GM13976 (cell line): ENCODE measurements at places on chromosomes 2 and 18.

DNA sequence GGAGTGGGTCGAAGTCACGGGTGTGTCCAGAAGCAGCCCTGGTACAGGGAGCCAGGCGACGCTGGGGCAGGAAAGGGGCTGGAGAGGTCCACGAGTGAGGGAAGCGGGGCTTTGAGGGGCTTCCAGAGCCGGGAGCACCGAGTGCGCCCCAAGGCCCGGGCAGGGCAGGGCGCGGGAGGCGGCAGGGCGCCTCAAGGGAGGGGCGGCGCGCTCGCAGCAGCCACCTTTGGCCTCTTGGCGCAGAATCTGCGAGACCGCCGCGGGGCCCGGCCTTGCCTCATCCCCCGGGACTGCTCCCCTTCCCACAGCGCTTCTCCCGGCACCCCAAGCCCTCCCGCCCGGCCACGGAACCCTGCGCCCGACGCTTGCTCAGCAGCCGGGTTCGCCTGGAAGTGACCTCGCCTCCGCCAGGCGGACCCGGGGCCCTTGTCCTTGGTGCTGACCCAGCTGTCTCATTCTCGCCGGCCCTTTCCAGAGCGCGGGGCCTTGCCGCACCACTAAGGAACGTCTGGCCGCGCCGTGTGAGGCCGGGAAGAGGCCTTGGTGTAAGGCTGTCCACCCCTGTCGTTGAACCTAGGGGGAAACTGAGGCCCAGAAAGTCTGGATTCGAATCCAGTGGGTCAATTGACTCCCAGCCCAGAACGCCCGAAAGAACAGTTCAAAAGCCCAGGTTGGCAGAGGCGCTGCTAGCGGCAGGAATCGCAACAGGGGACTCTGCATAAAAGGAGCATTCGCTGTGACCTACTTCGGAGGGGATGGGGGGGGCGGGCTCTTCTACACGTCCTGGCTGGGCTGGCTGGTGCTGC is 584 bp upstream of the DNER start:
- DNase-seq: peak; percentile 77

DNA sequence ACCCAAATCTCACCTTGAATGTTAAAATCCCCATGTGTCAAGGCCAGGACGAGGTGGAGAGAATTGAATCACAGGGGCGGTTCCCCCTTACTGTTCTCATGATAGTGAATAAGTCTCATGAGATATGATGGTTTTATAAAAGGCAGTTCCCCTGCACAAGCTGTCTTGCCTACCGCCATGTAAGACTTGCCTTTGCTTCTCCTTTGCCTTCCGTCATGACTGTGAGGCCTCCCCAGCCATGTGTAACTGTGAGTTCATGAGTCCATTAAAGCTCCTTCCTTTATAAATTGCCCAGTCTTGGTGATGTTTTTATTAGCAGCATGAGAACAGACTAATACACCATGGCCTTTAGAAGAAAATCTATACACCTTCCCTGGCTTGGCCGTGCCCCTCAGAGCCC is 7.4 kb upstream of the MBP start:
- no peak for DNase-seq

- no peak for DNase-seq
These were observed 594.6 kb downstream of the ADCYAP1 start for GRCh38 chr18:1499265-1499664.

DNA sequence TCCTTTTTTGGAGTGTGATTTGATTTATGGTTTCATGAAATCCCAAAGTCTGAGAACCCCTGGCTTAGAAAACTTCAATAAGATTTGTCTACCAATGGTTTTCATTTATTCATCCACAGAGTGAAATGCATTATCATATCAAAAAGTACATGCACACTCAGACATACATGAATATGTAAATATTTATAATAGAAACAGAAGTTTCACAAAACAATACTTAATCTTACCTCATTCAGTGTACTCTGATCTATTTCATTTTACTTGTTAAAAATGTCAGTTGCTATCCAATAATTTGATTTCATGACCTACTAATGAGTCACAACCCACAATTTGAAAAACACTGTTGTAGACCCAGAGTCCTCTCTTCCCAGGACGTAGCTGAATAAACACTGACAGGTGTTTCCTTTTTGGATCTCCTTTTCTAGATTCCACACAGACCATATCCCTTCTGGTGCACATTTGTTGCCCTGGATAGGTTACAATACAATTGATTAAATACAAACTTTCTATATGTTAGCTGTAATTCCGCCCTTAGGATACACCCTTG is 10.4 kb upstream of the CAVIN2 start:
- no peak for DNase-seq

DNA sequence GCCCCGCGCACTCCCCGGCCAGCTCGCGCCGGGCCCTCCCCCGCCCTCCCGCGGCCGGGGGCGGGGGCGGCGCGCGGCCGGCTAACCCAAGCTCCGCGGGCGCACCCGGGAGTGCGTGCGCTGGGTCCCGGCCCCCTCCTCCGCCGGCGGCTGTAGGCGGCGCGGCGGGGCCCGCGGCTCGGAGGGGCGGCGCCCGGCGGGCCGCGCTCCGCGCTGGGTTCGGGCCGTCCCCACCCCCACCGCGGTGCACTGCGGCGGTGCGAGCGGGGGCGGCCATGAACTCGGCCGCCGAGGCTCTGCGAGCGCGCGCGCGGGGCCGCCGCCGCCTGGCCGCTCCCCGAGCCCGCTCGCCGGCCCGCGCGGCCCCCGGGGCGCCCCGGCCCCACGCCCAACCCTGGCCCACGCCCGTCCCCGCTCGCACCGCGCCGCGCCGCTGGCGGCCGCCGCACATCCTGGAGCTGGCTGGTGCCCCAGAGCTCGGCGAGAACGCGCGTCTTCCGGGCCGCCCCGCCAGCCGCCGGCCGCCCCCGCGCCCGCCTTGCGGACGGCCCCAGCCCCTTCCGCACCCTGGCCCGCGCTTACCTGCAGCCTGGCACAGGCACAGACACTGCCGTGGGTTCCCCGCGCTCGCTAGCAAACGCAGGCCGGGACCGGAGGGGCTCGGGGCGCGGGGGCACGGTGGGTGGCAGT is at the start of gene ZBTB14:
Gene ZBTB14 (minus strand): TSS at position 496 of the 690 bp plus-strand sequence. CDS start 2,480 bp downstream, outside the sequence.
- DNase-seq: peak; percentile 80
